CD4-positive, alpha-beta T cell treated with Interleukin-6 at 100 ng/mL for 8 hours (primary cell): ENCODE measurements at places on chromosomes 13 and 19.
A peak's percentile ranks its signal among the peaks of the same experiment; 100 is the strongest.

DNA sequence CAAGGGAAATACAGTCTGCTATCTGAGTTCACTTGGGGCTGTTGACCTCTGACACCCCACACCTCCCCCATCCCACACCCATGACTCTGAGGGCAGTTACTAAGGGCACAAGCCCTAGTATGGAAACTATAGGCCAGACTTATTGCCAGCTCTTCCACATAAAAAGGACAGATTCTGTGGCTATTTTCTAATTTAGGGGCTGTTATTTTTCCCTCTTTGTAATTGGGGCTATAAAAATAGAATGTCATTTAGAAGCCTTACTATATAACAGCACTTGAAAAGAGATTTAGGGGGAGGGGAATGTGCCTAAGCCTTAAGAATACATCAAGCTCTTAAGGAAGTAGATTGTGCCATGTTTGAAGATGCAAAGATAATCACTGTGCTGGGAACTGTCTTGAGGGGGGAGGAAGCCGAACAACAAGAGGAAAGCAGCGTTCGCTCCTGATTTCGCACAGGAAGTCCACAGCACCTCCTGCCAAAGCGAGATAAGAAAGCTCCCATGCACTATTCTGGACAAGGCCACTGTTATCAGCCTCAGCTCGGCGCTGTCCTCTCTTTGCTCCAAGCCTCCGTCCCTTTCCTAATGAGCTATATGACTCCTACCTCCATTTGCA, 86.6 kb downstream of the FLT1 start:
- no peak for DNase-seq

DNA sequence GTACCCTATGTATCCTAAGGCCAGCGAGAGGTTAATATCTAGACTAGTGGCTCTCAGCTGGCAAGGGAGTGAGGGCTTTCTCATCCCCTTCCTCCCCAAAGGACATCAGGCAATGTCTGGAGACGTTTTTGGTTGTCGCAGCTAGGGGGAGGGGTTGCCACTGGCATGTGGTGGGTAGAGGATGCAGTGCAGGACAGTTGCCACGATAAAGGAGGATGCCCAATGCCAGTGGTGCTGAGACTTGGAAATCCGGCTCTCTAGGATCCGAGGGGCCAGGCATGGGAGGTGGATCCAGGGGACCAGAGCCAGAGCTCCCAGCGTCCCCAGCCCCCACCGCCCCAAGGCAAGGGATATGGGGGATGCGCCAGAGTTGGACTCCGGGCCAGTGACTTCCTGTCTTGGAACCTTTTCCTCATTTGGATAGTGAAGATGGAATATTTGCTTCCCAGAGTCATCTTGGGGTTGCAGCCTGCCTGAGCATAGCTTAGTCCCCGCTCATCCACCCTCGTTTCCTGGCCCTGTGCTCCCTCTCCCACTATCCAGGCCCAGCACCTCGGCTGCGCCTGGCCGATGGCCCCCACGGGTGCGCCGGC, 4.9 kb downstream of the SSC5D start:
- no peak for DNase-seq

DNA sequence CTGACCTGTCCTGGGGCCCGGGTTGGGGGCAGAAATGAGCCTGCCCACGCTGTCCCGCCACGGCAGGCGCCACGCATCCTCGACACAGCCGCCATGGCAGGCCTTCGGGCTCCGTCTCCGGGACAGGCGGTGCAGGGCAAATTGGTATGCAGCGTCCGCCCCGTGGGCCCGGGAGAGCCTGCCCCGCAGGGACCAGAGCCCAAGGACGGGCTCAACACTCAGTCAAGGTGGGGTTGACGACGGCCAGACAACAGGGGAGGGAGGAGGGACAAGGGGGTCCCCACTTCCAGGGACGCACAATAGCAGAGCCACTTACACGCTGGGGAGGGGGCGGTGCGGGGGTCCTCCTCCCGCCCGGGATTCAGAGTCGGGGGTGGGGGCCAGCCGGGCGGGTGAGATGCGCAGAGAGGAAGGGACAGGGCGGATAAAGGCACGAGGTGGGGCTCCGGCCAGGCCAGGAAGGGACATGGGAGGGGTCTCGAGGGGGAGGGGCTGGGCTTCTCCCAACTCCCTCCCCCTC, 1.2 kb downstream of the CTXN1 start:
- DNase-seq = no peak

- no peak for DNase-seq
Measured at GRCh38 chr19:37964109-37964508, 57.1 kb downstream of the SIPA1L3 start.

DNA sequence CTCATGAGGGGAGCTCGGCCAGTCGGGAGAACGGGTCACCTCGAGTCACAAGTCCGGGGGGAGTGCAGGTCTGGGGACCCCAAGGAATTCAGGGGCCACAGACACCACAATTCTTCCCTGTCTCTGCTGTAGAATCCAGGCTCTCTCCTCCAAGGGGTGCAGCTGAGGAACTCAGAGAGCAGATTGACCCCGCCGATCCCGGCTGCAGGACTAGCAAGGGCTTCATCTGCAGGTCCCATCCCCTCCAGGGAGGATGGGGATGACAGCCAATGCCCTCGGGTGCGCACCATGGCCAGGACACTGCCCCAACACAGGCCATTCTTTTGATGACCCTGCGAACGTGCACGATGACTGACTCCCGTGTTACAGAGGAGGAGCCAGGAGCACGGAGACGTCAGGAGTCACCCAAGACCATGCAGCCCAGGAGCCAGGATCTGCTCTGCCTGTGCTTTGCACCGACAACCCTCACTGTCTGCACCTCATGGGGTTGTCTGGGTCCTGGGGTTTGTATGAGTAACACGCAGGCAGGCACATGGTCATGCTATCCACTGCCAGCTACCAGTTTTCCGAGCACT, 48.5 kb upstream of the TUBGCP3 start:
- DNase-seq = no peak

DNA sequence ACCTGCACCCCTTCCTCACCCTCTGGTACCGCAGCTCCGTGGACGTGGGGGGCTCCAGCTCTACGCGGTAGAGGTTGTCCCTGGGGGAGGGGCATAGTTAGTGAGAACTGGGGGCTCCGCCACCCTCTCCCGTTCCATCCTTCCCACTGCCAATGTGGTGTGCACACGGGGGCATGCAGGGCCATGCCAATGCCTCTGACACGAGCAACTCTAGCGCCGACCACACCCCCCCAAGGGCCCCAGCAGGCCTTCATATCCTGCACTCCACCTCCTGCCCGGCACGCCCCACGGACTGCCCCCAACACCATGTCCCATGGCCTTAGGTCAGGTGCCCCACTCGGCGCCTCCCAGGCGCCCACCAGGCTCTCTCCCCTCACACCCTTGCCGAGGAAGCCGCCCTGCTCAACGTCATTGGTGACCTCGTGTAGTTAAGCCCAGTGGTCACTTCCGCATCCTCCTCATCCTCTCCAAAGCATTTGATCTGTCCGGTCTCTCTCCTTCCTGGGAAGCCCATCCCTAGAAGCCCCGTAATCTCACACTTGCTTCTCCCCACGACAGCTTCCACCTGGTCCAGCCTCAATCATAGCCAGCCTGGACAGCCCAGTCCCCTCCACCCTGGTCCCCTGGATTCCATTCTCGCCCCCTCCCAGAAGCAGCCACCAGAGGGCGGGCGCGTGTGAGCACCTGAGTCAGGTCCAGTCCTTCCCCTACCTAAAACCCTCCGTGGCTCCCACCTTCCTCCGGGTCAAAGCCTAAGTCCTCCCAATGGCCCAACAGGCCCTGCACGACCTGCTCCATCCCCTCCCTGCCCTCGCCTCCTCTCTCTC, 2.1 kb downstream of the SEMA6B start:
- no peak for DNase-seq

- no peak for DNase-seq
Measured at GRCh38 chr13:73220966-73221720, 162.3 kb downstream of the KLF5 start.

GRCh38 chr19:46288896-46289588, 7.8 kb upstream of the HIF3A start:
- no peak for DNase-seq

GRCh38 chr13:113970810-113971470, 2.9 kb downstream of the C13orf46 start:
- no peak for DNase-seq

DNA sequence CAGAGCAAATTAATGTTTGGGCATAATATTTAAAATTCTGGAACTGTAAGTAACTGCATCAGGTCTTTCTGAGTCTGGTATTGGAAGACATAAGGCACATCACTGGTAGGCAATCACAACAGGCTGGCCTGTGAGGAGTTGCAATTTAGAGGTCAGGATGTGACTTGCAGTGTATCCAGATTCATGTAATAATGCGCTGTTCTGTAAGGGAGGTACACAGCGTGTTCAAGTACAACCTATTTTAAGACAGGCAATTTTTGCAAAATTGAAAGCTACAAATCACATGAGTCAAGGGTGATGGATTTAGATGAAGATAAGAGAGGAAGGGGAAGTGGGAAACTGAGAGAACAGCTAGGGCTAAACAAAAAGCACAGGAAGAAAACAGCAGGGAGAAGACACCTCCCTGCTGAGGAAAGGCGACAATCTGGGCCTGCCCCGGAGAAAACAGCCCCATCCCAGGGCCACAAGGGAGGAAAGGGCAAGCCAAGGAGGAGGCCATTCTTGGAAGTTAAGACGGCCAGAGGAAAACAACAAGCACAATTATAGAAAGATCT, 138.1 kb downstream of the LACC1 start:
- no peak for DNase-seq

DNA sequence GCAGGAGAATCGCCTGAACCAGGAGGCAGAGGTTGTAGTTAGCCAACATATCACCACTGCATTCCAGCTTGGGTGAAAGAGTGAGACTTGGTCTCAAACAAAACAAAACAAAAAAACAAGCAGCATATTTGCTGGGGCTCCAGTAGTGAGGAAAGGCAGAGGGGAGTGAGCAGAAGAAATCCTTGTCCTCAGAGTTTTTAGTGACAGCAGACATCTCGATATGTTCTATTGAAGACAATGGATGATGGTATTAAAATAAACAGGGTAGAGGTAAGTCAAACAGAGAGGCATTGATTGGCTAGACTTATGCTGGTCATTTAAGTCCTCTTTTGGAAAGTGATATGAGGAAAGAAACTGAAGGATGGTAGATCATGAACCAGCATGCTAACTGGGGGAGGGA, 19.0 kb downstream of the NLRP7 start:
- no peak for DNase-seq

DNA sequence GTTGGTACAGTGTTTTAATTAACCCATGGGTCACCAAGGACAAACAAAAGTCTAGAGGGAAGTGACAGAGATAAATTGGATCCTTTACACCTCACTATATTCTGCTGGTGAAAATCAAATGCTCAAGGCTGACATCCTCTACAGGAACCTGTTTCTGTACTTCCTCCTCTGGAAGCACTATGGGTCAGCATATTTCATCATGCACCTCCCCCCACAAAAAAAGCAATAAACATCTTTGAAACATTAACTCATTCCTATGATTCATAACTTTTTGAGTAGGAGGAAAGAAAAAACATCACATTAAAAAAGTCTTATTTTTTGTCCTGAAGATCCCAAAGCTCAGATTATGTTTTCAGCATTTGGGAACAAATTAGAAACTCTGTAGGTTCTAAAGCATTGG, 588.3 kb upstream of the SGCG start:
- DNase-seq = no peak

GRCh38 chr19:10292206-10292788, 2.5 kb downstream of the ICAM5 start:
- DNase-seq = peak; percentile 43

GRCh38 chr13:64029343-64030093, 2613.9 kb upstream of the PCDH20 start:
- DNase-seq = no peak

DNA sequence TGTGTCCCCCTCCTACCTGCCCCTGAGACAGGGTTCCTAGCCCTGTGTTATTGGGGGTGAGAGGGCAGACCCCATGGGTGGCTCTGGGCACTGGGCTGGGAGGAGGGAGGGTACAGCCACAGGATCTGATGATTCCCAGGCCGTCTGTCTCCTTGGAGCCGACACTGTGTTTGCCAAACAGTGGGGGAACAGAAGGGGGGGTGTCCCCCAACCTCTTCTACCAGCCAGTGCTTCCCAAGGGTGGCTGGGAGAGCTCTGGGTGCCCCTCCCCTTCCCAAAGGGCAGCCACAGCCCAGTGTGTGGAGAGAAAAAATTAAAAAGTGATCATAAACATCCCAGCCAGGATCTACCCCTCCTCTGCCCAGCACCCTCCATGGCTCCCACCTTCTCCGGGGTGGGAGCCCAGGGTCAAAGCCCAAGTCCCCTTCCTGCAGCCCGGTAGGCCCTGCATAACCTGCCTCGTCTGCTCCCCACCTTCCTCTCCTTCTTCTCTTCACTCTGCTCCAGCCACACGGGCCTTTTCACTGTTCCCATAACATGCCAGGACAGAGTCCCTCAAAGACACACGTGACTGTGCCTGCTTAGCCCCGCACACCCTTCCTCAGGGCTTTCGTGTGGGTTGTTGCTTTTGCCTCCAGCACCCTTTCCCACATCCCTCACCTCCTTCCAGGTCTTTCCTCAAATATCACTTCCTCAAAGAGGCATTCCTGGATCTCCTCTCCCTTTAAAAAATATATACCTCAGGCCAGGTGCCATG, 1.4 kb upstream of the PLIN4 start:
- no peak for DNase-seq

- DNase-seq = peak; percentile 64
Measured at GRCh38 chr19:49113762-49114629, at the start of gene LIN7B. TSS of gene LIN7B (plus strand) at chr19:49114370. CDS start at chr19:49114405, 35 bp downstream.

GRCh38 chr19:4660181-4660791, 9.9 kb downstream of the MYDGF start:
- DNase-seq = no peak

DNA sequence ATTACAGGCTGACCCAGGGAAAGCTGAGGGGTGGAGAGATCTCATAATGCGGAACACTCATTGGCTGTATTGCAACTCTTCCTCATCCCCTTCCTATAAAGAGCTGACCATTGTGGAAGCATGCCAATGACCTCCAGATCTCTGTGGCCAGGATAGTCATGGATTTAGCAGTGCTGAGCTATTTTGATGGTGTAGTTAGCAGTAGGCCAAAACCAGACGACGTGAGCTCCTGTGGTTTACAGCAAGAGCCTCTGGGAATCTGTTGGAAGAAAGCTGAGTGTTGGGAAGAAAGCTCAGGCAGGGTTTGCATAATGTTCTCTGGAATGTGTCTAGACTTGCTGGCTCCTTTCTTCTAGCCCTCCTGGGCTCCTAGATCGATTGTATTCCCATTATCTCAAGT, 187.5 kb upstream of the GPC6 start:
- no peak for DNase-seq

DNA sequence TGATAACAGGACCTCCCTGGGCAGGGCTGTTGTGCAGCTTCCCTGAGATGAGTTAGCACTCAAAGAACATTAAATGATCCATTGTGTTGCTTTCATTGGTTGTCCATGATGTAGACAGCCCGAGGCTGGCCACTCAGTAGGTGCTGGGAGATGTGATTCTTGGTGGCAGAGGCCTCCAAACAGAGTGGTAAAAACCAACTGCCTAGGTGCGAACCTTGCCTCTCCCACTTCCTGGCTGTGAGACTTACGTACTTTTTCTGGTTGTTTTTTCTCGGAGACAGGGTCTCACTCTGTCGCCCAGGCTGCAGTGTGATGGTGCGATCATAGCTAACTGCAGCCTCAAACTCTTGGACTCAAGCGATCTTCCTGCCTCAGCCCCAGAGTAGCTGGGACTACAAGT, 6.2 kb downstream of the SARS2 start:
- DNase-seq = peak; percentile 8

- peak; percentile 50 for DNase-seq
Measured at GRCh38 chr19:17448131-17448967, at the start of gene TMEM221. TSS of gene TMEM221 (minus strand) at chr19:17448668. CDS start at chr19:17448462, 206 bp downstream.
